Activated CD8-positive, alpha-beta memory T cell treated with anti-CD3 and anti-CD28 coated beads for 1 hour (primary cell): ENCODE measurements at places on chromosomes 5 and 9.
A peak's percentile ranks its signal among the peaks of the same experiment; 100 is the strongest.

GRCh38 chr9:126805554-126806262 lies 868 bp downstream of the ZBTB43 start:
- DNase-seq: peak; percentile 62

DNA sequence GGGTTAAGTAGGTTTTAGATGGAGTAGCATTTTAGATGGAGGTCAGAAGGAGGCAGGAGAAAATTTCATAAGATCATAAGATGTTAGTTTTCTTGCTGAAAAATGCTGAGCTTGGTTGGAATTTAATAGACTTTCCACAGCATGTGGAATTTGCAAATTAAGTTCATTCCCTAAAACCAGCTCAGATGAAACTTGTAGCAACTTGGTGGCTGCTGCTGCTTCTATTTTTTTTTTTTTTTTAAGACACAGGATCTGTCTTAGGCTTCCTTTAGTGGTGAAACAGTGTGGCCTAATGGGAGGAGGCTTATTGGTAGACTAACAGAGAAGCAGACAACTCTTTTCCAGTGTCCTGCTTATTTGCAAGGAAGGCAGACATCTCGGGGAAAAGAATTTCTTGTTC lies 154.5 kb downstream of the AOPEP start:
- DNase-seq: no peak

DNA sequence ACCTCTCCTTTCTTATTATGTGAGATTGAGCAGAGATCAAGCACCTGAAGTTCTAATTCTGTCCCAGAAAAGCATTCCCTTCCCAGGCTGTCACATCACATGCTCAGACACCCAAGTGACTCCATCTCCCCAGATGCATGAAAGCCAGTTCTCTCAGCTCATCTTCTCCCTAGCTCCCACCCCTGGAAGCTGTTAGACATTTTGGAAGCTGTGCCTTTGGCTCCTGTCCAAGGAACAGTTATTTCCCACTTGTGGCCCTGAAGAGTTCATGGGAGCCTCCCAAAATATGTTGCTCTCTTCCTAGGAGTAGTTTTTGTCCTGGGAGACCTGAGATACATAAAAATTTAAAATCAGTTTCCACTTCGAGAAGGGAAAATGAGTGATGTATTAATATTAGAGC lies 161.4 kb upstream of the GAS1 start:
- no peak for DNase-seq

GRCh38 chr9:105114318-105114717 lies 130.1 kb upstream of the SLC44A1 start:
- no peak for DNase-seq

DNA sequence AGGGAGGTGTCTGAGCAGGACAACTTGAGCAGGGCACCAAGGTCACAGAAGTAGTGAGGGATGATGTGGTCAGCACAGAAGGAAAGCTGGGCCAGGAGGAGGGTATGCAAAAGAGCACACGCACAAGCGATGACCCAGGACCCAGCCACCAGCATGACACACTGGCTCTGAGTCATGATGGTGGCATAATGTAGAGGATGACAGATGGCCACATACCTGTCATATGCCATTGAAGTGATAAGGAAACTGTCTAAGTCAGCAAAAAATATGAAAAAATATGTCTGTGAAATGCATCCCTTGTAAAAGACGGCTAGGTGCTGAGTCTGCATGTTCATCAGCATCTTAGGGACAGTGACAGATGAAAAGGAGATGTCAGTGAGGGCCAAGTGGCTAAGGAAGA lies 380 bp downstream of the OR1J1 start:
- no peak for DNase-seq

DNA sequence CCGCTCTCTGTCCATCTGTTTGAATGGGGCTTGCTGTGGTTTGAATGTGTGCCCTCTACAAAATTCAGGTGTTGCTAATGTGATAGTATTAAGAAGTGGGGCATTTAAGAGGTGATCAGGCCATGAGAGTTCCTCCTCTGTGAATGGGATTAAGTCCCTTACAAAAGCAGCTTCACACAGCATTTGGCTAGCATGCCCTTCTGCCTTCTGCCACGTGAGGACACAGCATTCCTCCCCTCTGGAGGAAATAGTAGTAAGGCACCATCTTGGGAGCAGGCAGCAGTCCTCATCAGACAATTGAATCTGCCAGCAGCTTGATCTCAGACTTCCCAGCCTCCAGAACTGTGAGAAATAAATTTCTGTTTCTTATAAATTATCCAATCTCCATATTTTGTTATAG lies 540.2 kb downstream of the CSNK1G3 start:
- no peak for DNase-seq

- no peak for DNase-seq
Observed at GRCh38 chr5:143383988-143384387, 19.5 kb downstream of the NR3C1 start.

GRCh38 chr9:21415493-21416267 lies 6.8 kb downstream of the IFNA8 start:
- no peak for DNase-seq

- no peak for DNase-seq
Observed at GRCh38 chr5:172282272-172283019, 1.1 kb downstream of the UBTD2 start.

- DNase-seq: no peak
Observed at GRCh38 chr5:66551945-66552344, 44.2 kb upstream of the MAST4 start.

DNA sequence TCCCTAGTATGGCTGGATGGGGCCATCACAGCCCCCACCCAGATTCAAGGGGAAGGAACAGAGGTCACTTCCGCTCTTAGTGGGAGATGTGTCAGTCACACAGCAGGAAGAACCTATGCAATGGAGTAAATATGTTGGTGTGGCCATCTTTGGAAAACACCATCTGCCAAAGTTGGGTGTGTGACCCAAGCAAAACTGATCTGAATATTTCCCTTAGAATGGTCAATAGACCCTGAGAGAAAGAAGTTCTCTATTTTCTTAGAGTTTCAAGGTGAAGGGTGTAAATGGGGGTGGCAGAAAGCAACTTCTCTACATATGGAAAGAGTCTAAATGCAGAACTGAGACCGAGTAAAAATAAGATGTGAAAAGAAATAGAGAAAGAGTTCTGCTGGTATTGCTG lies 212.7 kb downstream of the ESM1 start:
- no peak for DNase-seq

- DNase-seq: no peak
Observed at GRCh38 chr5:37918424-37918823, 78.6 kb upstream of the GDNF start.

DNA sequence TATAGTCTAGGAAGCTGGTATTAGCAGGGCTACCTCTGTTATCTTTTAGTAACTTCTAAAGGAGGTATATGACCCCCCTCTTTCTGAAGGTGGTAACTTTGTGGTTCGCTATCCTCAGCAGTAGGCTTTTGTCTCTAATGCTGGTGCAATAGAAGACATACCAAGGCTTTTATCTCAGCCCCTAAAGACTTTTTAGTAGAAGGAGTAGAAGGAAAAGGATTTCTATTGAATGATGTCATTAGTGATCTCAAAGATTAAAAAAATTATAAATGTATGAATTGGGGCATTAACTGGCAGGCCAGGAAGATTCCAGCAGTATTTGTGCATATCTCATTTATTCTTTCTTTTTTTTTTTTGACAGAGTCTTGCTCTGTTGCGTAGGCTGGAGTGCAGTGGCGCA lies 78.2 kb downstream of the RAI14 start:
- no peak for DNase-seq

GRCh38 chr5:43213951-43214350 lies 21.9 kb downstream of the NIM1K start:
- DNase-seq: no peak

GRCh38 chr5:61931236-61931635 lies 374.8 kb upstream of the KIF2A start:
- DNase-seq: no peak

- no peak for DNase-seq
Observed at GRCh38 chr9:126491568-126491879, 122.2 kb upstream of the LMX1B start.

DNA sequence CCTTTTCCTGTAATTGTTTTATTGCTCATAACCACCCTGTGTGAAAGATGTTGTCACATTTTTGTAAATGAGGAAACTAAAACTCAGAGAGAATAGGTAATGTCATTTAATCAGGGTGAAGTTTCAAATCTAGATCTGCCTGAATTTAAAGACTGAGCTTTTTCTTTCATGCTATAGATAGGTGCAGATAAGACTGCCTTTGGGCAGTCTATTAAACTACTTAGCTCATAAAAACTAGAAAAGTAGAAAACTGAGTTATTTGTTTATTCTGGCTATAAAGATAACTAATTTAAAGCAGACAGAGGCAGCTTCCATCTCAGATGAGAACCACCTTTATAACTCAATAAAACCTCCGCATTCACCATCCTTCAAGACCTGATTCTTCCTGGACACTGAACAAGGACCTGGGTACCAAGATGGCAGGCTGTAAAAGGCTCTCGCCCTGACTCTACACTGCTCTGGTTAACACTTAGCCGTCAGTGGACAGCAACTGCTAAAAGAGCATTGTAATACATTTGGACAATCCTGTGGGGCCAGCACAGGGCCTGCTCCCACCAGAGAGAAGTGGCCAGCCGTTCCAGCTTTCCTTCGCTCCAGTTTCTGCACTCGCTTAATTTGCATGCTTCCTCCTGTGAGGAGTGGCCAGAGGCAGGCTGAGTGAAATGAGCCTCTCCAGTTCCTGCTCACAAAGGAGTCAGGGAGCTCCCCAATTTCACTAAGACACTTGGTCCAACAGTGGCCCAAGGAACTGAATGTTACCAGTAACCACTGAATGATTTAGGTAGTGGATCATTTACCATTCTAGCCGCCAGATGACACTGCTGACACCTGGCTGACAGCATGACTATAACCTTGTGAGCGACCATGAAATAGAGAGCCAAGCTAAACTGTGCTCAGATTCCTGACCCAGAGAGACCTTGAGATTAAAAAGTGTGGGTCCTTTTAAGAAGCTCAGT lies 566.4 kb downstream of the EFNA5 start:
- DNase-seq: no peak

- DNase-seq: no peak
Observed at GRCh38 chr5:38768412-38769211, 77.2 kb upstream of the OSMR start.

DNA sequence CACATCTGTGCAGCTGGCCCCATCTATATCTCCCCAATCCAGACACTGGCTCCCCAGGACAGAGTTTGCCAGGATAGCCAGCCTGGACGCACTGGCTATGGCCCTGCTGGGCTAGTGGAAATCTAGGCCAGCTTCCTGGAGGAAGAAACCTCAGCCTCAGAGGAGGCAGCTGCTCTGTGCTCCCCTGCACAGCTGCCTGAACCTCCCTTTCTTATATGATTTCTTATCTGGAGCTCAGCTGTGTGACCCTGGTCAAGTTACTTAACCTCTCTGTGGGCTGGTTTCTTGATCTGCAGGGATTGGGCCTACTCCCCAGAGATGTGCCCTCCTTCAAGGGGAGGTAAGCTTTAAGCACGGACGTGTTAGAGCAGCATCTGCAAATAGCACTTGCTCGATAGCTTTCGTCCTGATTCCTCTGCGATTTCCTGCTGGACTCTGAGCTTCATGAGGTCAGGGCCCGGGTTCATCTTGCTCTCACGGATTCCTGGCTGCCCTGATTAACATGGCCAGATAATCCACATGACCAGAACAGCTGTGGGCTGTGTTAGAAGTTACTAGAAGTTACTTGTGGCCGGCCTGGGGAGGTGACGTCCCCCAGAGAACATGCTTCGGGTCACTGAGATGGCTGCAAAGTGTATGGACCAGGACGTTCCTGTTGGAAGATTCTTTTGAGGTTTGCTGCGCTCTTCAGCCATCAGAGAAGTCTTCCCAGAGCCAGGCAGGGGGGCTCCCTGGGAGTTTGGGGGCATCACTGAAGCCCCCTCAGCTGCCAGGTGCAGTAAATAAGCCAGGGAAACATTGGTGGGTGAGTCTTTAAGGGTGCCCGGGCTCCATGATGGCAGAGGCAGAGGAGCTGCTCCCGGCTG lies 14.5 kb downstream of the C9orf50 start:
- DNase-seq: no peak

GRCh38 chr5:57292336-57292735 lies 118.5 kb downstream of the GPBP1 start:
- DNase-seq: no peak

GRCh38 chr9:136107953-136108647 lies 10.6 kb downstream of the TMEM250 start:
- DNase-seq: no peak

DNA sequence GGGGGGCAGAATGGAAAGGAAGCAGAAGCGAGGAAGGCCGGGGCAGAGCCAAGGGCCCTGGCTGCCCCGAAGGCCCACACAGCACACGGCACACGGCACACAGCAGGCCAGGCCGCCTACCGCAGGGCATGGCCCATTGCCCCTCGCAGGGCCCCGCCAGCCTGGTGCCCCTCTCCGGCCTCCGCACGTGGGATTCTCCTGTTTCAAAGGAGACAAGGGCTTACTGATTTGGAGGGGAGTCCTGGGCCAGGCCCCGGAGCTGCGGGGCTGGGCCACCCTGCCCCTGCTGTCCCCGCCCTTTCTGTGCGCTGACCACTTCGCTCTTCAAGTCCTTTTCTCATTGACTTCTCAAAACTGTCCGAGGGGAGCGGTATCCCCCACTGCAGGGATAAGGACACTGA lies 7.7 kb upstream of the PHYKPL start:
- no peak for DNase-seq

GRCh38 chr5:138661991-138662434 lies 86.8 kb upstream of the HSPA9 start:
- DNase-seq: no peak

GRCh38 chr5:111679611-111680010 lies 77.4 kb downstream of the NREP start:
- no peak for DNase-seq

DNA sequence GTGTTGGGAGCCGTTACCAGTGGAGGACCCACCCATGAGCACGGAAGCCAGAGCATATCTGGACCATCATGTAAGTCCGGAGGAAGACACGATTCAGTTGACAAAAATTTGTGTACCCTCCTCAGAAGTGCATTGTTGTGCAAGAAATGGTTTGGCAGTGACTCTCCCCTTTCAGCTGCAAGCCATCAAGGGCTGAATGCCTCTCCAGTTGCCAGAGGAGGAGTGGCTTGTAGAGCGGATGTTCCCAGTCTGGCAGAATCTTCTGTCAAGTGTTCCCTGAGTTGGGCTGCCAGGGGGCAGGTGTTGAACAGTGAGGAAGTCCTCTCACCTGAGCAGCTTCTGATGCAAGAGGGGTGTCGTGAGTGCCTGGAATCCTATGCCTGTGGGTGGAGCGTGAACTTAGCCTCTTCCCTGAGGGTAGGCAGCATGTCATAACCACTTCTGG lies 27.6 kb upstream of the CDKN2AIPNL start:
- DNase-seq: no peak

- no peak for DNase-seq
Observed at GRCh38 chr5:94375801-94376200, 242.6 kb downstream of the KIAA0825 start.

DNA sequence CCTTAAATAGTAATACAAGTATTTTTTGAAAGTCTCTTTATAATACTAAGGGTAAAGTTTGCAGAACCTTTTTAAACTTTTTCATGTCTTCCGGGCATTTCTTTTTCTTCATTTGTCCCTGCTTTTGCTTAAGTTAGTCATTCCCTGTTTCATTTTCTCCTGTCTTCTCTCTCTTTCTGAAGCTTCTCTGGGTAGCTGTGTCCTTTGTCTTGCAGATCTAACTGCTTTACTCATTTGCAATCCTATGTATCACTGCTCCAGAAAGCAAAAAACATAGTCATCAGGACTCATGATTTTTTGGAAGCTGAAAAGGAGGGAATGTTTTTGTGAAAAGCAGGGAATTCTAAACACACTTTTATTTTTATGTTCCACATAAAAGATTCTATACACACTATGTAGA lies 301.7 kb downstream of the MRPS30 start:
- no peak for DNase-seq

- no peak for DNase-seq
Observed at GRCh38 chr9:108182950-108183381, 672.8 kb downstream of the ACTL7B start.

GRCh38 chr5:143334903-143335302 lies 68.6 kb downstream of the NR3C1 start:
- DNase-seq: no peak
